NCI-H446 (cell line): ENCODE measurements at places on chromosomes 7 and 10.

DNA sequence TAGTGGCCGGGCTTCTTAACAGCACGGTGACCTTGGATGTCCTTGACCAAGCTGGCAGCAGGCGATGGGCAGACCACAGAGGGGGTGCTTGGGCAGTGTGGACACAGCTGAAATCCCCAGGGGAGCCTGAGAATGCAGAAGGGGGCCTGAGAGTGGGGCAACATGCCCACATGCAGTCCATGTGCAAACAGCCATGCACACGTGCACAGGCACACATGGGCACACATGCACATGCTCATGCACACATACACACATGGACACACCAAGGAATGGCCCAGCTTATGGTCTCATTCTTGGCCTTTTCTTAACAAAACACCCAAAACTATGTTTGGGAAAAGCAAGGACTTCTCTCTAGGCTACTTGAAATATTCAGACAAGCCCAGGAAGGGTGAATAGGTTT is 483.9 kb upstream of the MKI67 start:
- DNase-seq, result no peak

- no peak for DNase-seq
Measured at GRCh38 chr10:93462371-93462770, 19.8 kb downstream of the MYOF start.

- no peak for DNase-seq
Measured at GRCh38 chr7:92061154-92061553, 73.1 kb downstream of the CYP51A1 start.

DNA sequence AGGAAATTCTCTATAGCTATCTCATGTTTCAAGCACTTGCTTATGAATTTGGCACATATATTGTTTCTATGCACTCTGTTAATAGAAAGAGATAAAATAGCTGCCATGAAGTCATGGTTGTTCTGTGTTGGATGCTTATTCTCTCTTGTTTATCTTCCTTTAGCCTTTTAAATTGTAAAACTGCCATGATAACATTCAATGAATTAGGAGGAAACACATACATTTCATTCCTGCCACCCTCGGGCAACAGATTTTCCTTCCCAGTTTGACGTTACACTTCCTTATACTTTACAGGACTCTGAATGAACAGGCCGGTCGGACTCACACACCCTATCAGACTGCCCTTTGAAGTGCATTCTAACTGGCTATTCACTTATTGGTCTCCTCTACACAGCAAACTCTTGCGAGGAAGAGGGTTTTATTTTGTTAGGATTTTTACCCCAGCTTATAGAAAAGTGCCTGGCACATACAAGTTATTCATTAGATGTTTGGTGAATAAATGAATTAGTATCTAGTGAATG is 65.7 kb upstream of the FERD3L start:
- no peak for DNase-seq

GRCh38 chr10:104937567-104937966 is 296.5 kb downstream of the SORCS3 start:
- peak; percentile 77 for DNase-seq

- no peak for DNase-seq
Measured at GRCh38 chr7:50688226-50688590, 94.5 kb downstream of the GRB10 start.

- DNase-seq, result no peak
Measured at GRCh38 chr7:42448901-42449300, 211.9 kb upstream of the GLI3 start.

DNA sequence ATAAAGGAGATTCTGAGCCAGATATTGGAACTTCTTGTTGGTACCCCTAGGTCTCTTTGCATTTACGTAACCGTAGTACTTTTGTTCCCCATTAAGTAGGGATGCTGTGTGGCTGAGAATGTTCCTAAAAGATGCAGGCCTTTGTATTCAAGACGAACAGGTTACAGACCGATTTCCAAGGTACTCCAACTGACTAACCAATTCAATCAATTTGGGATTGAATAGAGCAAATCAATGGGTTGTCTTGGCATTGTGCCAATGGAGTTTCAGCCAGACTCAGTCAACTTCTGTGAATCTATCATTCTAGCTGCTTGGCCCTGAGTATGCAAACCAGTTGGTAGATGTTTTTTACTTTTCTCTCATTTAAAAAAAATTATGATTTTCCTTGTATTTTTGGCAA is 347.3 kb upstream of the NPVF start:
- DNase-seq, result no peak

GRCh38 chr7:142671506-142671905 is 77.8 kb upstream of the PRSS1 start:
- DNase-seq, result no peak

DNA sequence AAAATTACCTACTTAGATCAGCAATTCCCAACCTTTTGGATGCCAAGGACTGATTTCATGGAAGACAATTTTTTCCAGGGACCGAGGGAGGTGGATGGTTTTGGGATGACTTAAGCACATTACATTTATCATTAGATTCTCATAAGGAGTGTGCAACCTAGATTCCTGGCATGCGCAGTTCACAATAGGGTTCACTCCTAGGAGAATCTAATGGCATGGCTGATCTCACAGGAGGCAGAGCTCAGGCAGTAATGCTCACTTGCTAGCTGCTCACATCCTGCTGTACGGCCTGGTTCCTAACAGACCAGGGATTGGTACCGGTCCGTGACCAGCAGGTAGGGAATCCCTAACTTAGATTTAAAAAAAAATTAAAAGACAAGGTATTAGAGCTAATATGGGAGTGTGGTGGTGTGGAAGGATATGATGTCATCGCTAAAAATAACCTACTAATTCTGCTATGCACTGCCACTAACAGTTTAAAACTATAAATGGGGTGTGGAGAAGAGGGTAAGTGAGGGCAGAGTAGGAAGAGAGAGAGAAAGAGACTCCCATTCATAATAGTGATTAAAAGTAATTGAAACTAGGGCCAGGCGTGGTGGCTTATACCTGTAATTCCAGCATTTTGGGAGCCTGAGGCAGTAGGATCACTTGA is 282.7 kb downstream of the BAMBI start:
- DNase-seq, result no peak
